Activated naive CD4-positive, alpha-beta T cell treated with anti-CD3 and anti-CD28 coated beads, Interleukin-2, amount 10 ng/mL, durations not matched to agents 5 hours and 36 hours (primary cell): ENCODE measurements at places on chromosomes 12 and 14. TPM values are rescaled to one million over a fixed set of nuclear protein-coding genes. Genes with fewer than 3 reads are reported as not detected.

Gene TAPBPL
- 52.0 TPM for total RNA-seq

Gene PHETA1
- 2.2 TPM for total RNA-seq

Gene C12orf56
- not detected for total RNA-seq

Gene TOGARAM1
- total RNA-seq, result 6.8 TPM
